ENCODE measurements at places on chromosomes 7 and 10.

GRCh38 chr10:13221572-13221971 lies 12.6 kb downstream of the UCMA start:
- no peak for DNase-seq

GRCh38 chr7:41574377-41574776 lies 128.5 kb downstream of the INHBA start:
- no peak for DNase-seq

GRCh38 chr10:89518108-89518507 lies 17.3 kb downstream of the SLC16A12 start:
- no peak for DNase-seq

- DNase-seq: no peak
Measured at GRCh38 chr7:102252366-102252982, 34.2 kb upstream of the SH2B2 start.

DNA sequence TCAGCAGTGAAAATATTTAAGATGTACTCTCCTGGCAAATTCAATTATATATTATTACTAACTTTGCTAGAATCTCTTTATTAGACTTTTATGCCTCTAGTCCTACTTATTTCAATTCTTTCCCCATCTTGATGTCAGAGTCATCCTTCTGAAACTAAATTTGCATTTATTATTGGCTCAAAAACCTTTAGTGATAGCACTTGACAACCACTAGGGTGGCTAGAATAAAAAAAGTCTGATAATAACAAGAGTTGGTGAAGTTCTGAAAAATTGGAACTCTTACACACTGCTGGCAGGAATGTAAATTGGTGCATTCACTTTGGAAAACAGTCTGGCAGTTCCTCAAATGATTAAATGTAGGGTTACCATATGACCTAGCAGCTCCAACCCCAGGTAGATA lies 73.8 kb downstream of the LSMEM1 start:
- no peak for DNase-seq

DNA sequence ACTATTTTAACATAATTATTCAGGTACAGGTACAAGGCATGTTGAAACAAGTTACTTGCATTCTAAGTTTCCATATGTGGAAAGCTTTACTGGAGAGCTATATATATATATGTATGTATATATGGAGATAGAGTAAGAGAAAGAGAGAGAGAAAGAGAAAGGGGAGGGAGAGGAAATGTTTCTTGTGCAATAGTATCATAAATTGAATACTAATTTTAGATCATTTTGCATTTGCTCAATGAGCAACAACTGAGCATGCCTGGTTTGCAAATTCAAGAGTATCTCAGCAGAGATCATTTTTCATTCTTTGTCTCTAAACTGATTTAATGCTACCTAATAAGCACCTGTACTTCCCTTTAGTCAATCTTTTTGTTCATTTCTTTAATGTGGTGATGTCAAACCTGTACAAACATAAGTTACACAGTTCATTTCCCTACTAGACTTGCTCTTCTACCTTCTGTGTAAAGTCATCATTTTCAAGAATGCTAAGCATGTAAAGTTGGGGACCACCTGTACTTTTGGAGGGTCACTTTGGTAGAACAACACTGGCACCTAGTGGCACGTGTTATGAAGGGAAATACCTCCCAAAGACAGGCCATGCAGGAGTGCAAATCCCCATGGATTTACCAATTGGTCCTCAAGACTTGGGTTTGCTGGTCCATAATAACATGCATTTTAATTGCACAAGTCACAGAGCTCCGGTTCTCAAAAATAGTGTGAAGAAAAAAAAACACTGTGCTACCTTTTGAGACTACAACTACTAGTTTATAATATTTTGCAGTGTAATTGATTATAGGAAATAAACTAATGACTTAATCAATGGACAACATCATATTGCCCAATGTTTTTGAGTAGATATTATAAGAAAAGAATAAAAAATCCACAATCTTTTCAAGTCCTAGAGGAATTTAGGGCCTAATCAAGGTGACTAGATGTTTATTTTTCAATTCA lies 431.2 kb upstream of the IGFBP3 start:
- peak; percentile 46 for DNase-seq

DNA sequence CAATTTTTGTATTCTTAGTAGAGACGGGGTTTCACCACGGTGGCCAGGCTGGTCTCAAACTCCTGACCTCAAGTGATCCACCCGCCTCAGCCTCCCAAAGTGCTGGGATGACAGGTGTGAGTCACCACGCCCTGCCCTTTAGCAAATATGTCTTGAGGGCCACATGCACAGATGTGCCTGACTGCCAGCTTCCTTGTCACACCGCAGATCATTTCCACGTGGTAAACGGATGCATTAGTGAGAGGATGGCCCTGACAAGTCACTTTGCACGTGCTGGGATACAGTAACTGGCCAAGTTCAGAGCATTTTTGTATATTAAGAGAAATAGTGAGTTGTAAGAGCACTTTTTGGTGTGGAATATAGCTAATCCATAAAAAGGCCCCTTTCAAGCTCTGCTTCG lies 44.3 kb upstream of the FAM180A start:
- no peak for DNase-seq

GRCh38 chr10:112951359-112952281 lies 1.6 kb downstream of the TCF7L2 start:
- DNase-seq: peak; percentile 82

DNA sequence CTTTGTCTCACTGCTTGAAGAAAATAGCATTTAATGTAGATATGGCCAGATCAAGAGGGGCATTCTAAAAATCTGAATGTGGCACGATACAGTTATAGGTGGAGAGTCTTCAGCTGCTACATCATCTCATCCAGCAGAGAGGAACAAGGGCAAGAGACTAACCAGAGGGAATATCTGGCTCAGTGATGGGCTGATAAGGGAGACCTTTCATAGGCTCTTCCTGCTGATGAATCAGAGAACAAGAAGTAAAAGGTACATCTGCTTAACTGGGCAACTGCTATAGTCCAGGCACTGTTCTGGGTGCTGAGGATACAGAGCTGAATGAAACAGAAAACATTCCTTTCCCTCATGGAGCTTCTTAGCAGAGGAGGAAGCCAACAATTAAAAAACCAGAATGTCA lies 37.9 kb downstream of the PIP4K2A start:
- DNase-seq: no peak

DNA sequence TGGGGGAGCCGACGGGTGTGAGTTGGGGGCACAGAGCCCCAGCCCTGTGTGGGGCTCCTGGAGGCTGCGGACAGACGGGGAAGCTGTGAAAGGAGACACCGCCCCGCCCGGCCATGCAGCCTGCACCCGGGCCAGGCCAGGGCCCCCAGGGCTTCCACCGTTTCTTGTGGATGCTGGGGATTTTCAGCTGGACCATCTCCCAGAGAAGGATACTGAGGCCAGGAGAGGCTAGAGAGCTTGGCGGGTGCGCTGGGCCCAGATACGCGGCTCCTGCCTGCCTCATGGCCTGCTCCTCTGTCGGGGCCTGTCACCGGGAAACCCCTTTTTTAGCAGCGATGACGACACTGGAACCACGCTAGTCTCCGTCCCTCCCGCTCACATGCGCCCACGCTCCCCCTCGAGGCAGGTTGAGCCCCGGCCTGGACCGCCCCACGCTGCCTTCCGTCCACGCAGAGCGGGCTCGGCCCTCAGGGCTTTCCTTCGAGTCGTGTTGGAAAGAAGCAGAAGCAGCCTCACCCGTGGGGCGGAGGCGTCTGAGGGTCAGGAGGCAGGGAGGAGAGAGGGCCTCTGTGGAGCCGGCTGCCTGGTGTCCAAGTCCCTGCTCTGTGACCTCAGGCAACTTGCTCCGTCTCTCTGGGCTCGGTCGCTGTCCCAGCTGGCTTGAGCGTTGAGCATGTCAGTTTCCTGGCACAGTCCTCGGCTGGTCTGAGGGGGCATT lies 11.7 kb downstream of the TMEM184A start:
- DNase-seq: no peak

GRCh38 chr10:129653428-129653827 lies 186.4 kb downstream of the MGMT start:
- DNase-seq: no peak

GRCh38 chr7:33457039-33457438 lies 327.7 kb downstream of the BBS9 start:
- DNase-seq: no peak

- no peak for DNase-seq
Measured at GRCh38 chr7:156609010-156609877, 31.3 kb upstream of the RNF32 start.

DNA sequence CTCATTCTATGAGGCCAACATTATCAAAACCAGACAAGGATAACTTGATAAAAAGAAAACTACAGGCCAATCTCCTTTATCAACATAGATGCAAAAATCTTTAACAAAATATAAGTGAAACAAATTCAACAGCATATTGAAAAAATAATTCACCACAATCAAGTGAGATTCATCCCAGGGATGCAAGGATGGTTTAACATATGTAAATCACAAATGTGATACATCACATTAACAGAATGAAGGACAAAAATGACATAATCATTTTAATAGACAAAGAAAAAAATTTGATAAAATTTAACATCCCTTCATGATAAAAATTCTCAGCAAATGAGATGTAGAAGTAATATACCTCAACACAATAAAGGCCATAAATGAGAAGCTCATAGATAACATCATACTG lies 53.8 kb downstream of the TCAF1 start:
- no peak for DNase-seq

- no peak for DNase-seq
Measured at GRCh38 chr7:43926798-43927123, 525 bp downstream of the UBE2D4 start.

GRCh38 chr10:101063548-101064414 lies 2.0 kb downstream of the KAZALD1 start:
- no peak for DNase-seq

- no peak for DNase-seq
Measured at GRCh38 chr10:78843495-78843894, 225.3 kb upstream of the ZMIZ1 start.

- DNase-seq: no peak
Measured at GRCh38 chr10:49649294-49649693, 30.2 kb upstream of the C10orf53 start.

DNA sequence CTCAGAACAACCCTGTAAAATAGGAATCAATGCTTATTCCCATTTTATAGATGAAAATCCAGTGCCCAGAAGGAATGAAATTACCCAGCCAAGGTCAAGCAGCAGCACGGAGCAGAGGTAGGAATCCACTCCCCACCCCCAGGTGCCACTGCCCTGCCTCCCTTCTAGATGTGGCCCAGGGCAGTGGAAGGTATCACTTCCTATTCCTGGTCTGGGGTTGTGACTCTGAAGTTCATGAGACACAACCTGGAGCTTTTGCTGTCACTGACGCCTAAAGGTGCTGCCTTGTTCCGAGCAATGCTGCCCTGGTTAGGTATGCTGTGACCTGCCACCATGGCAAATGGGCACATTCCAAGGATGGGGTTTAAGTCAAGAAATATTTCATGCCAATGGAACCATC lies 53.6 kb downstream of the PIK3AP1 start:
- DNase-seq: no peak

DNA sequence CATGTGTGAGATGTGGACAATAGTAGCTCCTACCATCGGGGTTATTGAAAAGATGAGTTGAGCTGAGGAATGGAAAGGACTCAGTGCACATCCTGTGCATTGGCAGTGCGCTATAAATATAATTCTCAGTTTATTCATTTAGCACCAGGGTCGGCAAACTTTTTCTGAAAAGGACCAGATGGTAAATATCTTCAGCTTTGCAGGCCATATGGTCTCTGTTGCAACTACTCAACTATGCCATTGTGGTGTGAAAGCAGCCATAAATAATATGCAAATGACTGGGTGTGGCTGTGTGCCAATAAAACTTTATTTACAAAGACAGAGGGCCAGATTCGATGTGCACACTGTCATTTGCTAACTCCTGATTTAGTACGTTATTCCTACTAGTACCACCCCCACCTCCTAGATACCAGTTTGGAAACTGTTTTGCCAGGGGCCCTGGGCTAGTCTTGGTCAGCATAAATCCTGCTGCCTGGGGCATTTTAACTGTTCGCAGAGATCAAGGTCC lies 422.9 kb upstream of the MKI67 start:
- DNase-seq: no peak

DNA sequence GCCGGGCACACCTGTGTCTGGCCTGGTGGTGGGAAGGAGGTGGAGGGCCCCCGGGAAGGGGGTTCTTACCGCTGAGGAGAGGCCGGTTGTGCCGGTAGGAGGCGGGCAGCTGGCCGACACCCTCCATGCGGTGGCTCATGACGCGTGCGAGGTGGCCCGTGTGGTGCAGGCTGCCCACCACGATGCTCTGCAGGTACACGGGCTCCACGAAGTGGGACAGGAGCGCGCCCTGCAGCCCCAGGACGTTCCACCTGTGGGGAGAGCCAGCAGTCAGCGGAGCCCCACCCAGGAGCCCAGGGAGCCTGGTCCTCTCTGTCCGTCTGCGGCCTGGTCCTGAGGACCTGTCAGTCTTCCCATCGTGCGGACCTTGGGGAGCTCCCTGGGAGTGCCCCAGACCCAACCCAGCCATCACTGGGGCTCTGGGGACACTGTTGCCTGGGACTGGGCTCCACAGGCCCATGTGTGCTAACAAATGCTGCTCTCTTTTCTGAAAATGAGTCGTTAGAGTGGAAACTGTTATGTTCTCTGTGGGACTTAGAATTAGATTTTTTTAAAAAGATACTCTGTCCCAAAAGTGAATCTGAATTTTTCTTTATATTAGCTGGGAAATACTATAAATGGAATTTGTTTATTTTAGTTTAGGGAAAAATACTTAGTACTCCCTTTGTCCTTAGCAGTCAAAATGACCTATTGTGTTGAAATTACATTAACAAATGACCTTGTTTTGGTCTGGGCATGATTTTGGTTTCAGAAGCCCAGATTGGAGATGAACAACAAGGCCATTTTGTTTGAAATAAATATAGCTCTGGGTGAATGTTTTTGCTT lies 143.9 kb downstream of the WDR37 start:
- no peak for DNase-seq

DNA sequence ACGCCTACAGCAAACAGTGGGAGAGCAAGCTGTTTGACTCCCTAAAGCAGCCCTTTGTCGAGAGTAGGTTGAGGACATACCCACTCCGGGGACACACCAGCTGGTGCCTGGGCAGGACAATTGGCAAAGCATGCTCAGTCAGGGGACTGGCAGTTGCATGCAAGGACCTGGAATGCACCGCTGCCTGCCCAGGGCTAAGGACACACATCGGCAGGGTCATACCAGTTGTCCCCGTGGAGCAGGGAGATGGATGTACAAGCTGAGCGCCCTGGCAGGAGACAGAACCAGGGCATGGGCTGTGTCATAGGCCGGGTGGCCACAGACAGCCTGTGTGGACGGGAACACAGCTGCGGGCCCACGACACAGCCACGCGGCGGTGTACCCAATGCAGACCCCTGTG lies 18.3 kb upstream of the ELN start:
- DNase-seq: no peak

DNA sequence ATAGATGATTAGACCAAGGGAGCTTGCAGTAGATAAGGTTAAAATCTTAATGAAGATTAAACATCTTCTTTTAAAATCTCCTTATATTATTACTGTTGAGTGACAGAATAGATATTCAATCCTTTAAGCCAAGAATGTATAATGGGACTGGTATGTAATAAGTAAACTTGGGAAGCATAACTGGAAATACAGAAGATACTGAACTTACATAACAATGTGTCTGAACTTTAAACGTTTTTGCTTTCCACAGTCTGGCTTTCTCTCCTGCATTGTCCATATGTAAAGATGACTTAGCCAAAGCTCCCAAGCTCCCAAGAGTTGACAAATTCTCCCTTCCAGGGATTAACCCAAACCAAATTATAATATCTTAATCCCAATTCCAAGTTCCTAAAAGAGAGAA lies 129.8 kb downstream of the KCND2 start:
- no peak for DNase-seq

GRCh38 chr10:93437086-93437945 lies 44.8 kb downstream of the MYOF start:
- DNase-seq: peak; percentile 93

GRCh38 chr7:21261627-21262594 lies 166.0 kb upstream of the SP4 start:
- no peak for DNase-seq

Measured in hindlimb muscle (tissue), 1 donor.